Osteocyte (in vitro differentiated cells): ENCODE measurements at places on chromosomes 2 and 18. TPM values are rescaled to one million over a fixed set of nuclear protein-coding genes. Genes with fewer than 3 reads are reported as not detected.

Gene NMUR1
- total RNA-seq: not detected in 2 replicates

Gene GREB1L
- total RNA-seq: 0.60 and 0.70 TPM in 2 replicates

Gene SMYD1
- not detected in 2 replicates for total RNA-seq

Gene CNRIP1
- total RNA-seq: 33.9 and 35.9 TPM in 2 replicates

Gene SGPP2
- total RNA-seq: not detected in 2 replicates

Gene OR6B2
- not detected in 2 replicates for total RNA-seq

Gene L3MBTL4
- 0.29 and 0.59 TPM in 2 replicates for total RNA-seq

Gene IFIH1
- 5.4 and 6.4 TPM in 2 replicates for total RNA-seq

Gene CXCR4
- not detected in 2 replicates for total RNA-seq

Gene RBM44
- total RNA-seq: 0.46 and 0.63 TPM in 2 replicates

Gene HSPD1
- 163 and 165 TPM in 2 replicates for total RNA-seq

Gene UGT1A4
- total RNA-seq: not detected in 2 replicates

Gene MSTN
- total RNA-seq: 0.89 and 1.1 TPM in 2 replicates

Gene LHCGR
- total RNA-seq: not detected in 2 replicates

Gene MAP3K19
- not detected in 2 replicates for total RNA-seq

Gene CFAP65
- total RNA-seq: not detected in 2 replicates

Gene MAP2
- 7.2 and 8.2 TPM in 2 replicates for total RNA-seq

Gene CD302
- 18.4 and 19.3 TPM in 2 replicates for total RNA-seq

Gene SLC11A1
- 0.16 and 0.21 TPM in 2 replicates for total RNA-seq

Gene EFEMP1
- total RNA-seq: 7.4 and 8.3 TPM in 2 replicates

Gene TCF7L1
- total RNA-seq: 31.8 and 32.4 TPM in 2 replicates

Gene RAB6C
- not detected in 2 replicates for total RNA-seq

Gene NAGK
- 157 and 161 TPM in 2 replicates for total RNA-seq

Gene HAAO
- 0.73 and 1.1 TPM in 2 replicates for total RNA-seq

Gene SNORC
- 1.9 and 2.1 TPM in 2 replicates for total RNA-seq

Gene STON1
- total RNA-seq: 37.5 and 38.0 TPM in 2 replicates

Gene CELF4
- not detected in 2 replicates for total RNA-seq

Gene IL1F10
- not detected in 2 replicates for total RNA-seq

Gene LOXHD1
- total RNA-seq: not detected in 2 replicates

Gene TEX44
- total RNA-seq: not detected in 2 replicates

Gene MC2R
- total RNA-seq: not detected in 2 replicates

Gene OSBPL6
- 3.7 and 3.9 TPM in 2 replicates for total RNA-seq

Gene ELOA2
- not detected in 2 replicates for total RNA-seq

Gene CD8B2
- total RNA-seq: not detected in 2 replicates

Gene ITGB6
- total RNA-seq: 0.13 TPM in 2 replicates

Gene LBX2
- total RNA-seq: 1.0 and 1.1 TPM in 2 replicates

Gene CCDC74B
- total RNA-seq: 1.7 and 2.2 TPM in 2 replicates

Gene PSMA8
- not detected in 2 replicates for total RNA-seq

Gene GAREM2
- 15.2 and 20.8 TPM in 2 replicates for total RNA-seq

Gene LYG2
- not detected in 2 replicates for total RNA-seq

Gene PCARE
- total RNA-seq: not detected in 2 replicates

Gene LYPD6B
- total RNA-seq: 13.5 and 14.5 TPM in 2 replicates

Gene ANKRD30BL
- not detected in 2 replicates for total RNA-seq

Gene RNF125
- total RNA-seq: 0.13 and 0.29 TPM in 2 replicates

Gene NDUFV2
- total RNA-seq: 97.7 and 98.8 TPM in 2 replicates

Gene EFR3B
- total RNA-seq: 1.0 and 1.3 TPM in 2 replicates

Gene METTL21A
- total RNA-seq: 17.5 and 18.7 TPM in 2 replicates

Gene UGT1A10
- not detected in 2 replicates for total RNA-seq

Gene PREB
- total RNA-seq: 42.7 and 46.3 TPM in 2 replicates

Gene VWA3B
- not detected in 2 replicates for total RNA-seq

Gene LYG1
- 1.1 and 1.8 TPM in 2 replicates for total RNA-seq

Gene IL18R1
- total RNA-seq: 0.26 and 0.38 TPM in 2 replicates

Gene TXNDC2
- total RNA-seq: 0.11 and 0.29 TPM in 2 replicates

Gene B3GNT7
- total RNA-seq: 1.1 and 1.5 TPM in 2 replicates

Gene SPEG
- 27.0 and 30.3 TPM in 2 replicates for total RNA-seq

Gene TMEM200C
- 1.6 and 2.1 TPM in 2 replicates for total RNA-seq

Gene CCL20
- not detected in 2 replicates for total RNA-seq

Gene COL6A3
- total RNA-seq: 143 and 159 TPM in 2 replicates

Gene RNF152
- total RNA-seq: 70.0 and 76.4 TPM in 2 replicates

Gene IL36G
- not detected in 2 replicates for total RNA-seq
